ENCODE measurements at places on chromosomes 6 and 20.

- DNase-seq = peak; percentile 12
These were observed 98.1 kb upstream of the KCNK16 start for GRCh38 chr6:39420300-39421265.

DNA sequence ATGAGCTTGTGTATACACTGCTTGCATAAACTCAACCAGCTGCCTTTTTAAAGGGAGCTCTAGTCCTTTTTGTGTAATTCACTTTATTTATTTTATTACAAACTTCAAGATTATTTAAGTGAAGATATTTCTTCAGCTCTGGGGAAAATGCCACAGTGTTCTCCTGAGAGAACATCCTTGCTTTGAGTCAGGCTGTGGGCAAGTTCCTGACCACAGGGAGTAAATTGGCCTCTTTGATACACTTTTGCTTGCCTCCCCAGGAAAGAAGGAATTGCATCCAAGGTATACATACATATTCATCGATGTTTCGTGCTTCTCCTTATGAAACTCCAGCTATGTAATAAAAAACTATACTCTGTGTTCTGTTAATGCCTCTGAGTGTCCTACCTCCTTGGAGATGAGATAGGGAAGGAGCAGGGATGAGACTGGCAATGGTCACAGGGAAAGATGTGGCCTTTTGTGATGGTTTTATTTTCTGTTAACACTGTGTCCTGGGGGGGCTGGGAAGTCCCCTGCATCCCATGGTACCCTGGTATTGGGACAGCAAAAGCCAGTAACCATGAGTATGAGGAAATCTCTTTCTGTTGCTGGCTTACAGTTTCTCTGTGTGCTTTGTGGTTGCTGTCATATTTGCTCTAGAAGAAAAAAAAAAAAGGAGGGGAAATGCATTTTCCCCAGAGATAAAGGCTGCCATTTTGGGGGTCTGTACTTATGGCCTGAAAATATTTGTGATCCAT is 15.3 kb downstream of the TNFAIP3 start:
- no peak for DNase-seq

DNA sequence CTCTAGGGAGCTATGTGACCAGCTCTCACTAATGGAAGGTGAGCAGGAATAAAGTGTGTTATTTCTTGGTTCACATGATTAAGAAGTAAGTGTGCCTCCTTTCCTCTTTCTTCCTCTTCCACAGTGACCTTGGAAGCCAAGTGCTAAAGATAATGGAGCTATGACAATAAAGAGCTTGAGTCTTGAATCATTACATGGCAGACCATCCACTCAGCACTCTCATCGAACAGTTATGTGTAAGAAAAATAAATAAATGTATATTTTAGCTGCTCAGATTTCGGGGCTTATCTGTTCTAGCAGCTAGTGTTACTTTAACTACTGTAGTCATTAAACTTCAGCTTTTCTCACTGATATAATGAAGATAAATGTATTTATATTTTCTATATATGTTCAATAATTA is 72.9 kb downstream of the HDGFL1 start:
- no peak for DNase-seq

DNA sequence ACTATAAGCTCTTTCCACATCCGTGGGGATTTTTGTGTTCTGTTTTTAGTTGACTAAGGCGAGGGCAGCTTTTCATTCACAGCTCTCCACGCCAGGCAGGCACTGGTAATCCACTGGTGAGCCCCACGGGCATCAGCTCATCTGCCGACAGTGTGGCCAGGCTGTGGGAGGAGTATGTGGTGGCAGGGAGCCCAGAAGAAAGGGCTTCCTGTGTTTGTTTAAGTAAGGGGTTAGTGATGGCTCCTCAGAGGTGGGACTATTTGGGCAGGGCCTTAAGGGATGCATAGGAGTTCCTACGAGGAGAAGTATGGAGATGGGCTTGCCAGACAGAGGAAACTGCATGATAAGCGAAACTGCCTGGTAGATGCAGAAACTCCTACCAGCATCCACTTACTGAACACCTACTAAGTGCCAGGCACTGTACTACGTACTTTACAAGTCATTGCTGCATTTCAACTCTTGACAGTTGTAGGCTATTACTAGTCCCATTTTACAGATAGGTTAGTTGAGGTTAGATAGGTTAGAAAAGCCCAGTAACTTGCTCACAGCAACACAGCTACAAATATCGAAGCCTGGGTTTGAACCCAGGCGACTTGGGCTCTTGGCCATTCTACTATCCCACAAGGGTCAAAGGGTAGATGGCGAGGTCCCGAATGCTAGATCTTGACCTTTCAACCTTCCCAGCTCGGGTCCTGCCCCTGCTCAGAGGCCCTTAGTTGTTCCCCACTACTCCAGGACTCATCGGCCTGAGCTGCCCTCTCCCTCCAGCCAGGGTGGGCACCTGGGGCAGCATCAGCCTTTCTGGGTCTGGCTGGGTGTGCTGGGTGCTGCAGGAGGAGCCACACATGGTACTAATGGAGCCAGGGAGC is 55.1 kb downstream of the CEBPB start:
- DNase-seq = peak; percentile 29

DNA sequence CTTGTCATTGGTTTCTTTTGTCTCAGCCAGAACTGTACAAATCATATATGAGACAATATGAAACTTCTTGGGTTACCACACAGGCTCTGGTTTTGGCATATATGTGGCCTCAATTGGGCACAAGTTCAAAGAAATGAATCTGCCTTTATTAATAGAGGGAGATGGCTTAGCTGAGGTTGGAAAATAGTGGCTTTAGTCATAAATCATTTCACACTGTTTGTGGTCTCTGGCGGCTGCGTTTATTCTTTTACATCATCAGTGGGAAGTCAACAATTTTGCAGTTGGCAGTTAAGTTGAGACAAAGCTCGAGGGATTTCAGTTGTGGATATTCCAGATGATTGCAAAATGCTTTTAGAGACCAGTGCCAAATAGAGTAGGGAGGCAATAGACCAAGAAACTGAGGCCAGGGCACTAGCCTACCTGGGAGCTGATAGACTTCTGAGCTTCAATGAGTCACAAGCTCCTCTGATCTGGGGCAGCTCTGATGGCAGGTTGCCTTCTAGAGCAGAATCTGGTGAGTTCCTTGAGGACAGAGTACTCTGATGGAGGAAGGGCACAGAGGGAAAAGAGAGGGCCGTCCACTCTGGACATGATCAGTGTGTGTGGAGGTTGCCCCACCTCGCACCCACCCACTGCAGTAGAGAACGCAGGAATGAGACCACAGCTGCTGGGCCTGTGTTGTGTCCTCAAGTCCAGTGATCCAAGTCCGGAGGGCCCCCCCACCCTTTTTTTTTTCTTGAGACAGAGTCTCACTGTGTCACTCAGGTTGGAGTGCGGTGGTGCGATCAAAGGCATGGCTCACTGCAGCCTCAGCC is 73.5 kb downstream of the ARMC2 start:
- no peak for DNase-seq

- no peak for DNase-seq
These were observed 62.0 kb upstream of the EPB41L1 start for GRCh38 chr20:36092398-36093024.

DNA sequence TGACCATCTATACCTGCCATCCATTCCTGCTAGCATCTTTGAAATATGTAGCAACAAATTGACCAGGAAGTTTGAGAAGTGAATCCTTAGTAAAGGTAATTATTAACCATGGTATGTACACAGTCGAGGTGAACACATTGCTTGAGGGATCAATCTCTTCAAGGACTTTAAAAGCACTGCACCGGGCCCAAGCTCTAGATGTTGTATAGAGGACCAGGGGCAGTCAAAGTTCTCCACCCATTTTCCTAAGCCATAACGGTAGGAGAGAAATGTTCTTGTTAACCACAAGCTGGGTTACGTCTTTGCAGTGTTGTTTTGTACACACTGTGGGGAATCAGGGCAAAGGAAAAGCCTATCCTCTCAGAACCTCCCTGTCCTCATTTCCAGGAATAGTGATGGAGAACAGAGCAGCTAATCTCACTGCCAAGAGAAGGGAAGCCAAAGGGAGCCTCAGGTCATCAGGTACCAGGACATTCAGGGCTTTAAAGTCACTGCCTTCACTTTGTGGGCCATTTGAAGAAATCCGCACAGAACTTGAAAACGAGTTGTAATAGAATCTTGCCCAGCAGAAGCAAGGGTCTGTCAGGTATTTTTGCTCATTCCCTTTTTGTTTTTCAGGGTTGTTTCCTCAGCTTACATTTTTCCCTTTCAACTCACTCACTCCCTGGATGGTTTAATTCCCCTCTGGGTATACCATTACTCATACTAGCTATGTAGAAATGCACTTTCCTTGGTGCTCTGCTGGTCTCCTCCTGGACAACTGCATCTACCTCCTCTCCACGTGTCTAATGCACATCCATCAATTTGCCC is 5.3 kb upstream of the PM20D2 start:
- DNase-seq = peak; percentile 52

DNA sequence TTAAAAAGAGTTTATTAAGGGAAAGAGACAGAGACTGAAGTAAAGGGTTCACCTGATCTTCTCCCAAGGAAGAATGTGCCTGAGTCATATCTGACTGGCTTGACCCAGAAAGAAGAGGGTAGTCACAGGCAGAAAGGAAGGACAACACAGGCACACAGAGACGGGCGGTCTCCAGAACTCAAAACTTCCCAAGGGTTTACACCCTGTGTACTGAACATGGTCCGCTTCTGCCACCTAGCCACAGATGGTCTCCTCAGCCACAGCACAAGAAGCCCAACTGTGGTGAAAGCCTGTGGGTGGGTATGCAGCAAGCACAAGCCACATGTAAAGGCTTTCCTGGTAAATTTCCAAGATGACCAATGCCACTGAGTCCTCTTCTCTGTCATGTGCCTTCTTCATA is 17.2 kb downstream of the UNC5CL start:
- DNase-seq = peak; percentile 71

GRCh38 chr6:135535989-135536414 is 38.5 kb upstream of the AHI1 start:
- DNase-seq = peak; percentile 81

GRCh38 chr6:139713900-139714506 is 339.6 kb upstream of the CITED2 start:
- peak; percentile 75 for DNase-seq

DNA sequence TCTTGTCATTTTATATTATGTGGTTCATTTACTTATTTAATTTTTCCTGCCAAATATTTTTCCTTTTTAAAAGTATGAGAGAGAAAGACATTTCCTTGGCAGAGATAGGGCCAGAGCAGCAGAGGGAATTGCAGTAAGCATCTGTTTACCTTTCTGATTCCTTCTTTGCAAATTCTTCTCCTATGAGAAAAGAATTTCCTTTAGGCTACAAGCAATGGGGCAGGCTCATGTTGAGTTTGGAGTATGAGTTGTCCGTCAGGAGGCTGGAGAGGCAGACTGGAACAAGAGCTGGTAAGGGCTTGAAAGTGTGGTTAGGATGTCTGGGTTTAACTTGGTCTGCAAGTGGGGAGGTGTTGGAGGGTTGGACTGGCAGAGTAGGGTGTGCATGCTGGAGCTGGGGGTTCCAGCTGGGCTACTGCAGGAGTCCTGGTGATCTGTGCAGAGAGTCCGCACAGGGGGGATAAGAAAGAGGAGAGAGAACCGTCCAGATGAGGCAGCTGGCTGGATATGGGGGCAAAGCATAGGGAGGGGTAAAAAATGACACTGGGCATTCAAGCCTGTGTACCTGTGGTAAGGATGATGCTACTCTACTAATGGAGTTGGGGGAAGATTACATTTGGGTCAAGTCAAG is 19.7 kb downstream of the TIAM2 start:
- peak; percentile 69 for DNase-seq

DNA sequence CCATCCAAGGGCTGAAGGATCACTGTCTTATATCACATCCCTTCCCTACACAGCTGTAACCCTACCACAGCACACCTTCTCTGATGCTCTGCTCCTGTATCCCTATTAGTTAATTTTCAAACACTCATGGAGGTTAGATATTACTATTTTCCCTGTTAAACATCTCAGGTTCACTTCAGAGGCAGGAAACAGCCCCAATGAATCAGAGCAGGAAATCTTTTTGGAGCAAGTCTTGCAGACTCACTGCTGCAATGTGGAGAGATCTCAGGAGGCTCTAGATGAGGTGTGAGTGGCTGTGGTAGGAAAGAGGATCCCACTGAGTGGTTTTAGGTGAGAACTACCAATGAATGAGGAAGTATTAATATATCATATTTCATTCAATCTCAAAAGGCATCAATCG is 19.7 kb upstream of the HTR1B start:
- DNase-seq = peak; percentile 23

- DNase-seq = no peak
These were observed 44.4 kb downstream of the ANKRD60 start for GRCh38 chr20:58184063-58184462.

GRCh38 chr20:22821081-22821727 is 213.9 kb upstream of the SSTR4 start:
- no peak for DNase-seq

DNA sequence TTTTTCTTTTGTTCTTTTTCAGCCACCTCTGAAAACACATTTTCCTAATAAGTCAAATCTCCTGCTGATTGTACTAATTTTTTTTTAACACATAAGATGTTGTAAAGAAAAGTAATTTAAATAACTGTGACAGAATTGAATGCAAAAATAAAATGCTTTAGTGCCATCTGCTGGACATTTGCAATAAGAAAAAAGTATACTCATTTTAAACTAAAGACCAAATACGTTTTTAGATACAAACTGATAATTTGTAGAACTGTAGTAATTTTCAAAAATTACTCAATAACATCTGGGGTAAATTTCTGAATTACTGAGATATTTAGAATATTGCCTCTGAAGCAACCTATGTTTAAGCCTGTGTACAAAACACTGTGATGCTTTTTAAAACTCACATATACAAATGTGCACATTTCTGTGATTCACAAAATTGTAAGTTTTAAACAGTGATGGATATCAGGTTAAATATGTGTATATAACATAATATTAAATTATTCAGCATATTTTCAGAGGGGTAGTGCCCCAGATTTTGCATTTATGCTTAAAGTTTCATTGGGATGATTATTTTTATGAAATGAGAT is 198.7 kb downstream of the RIMS1 start:
- DNase-seq = peak; percentile 28

DNA sequence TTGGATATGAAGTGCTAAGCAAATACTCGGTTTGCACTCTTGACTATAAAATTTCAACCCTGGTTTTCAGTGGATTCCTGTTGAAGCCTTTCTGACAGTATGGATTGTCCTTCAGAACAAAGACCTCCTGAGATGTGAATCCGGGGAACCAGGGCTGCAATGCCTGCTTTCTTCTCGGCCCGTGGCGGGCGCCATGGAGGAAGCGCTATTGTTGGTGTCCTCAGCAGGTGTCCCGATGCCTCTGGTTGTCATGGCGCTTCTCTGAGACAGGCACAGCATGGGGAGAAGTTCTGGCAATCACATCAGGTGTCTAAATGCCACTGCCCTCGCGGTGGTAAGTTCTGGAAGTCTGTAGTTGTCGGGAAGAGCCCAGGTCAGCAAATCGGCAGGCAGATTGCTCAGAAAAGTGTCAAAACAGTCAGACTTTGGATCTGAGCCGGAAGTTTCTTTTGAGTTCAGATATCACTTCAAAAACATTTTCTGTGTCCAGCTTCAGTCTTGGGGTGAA is 188.5 kb downstream of the CDH4 start:
- no peak for DNase-seq

- DNase-seq = no peak
These were observed 201.2 kb upstream of the SMLR1 start for GRCh38 chr6:130625825-130626527.

DNA sequence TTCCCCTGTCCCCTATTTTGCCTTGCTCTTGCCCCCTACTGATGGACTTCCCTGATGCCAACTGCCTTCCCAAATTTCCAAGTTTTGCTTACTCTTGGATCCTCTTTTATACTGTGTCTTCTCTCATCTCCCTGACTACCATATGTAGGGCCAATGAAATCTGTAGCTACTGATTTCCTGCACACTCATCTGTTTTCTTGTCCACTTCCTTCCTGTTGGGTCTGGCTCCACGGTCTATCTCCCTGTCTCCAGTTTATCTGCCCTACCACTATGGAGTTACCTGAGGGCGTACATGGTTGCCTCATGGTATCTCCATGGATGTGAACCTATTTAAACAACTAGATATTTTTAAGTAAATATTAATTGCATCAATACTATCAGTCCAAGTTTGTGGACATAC is 140.3 kb upstream of the MCHR2 start:
- DNase-seq = no peak

Measured in bronchial epithelial cell (primary cell).